Activated CD4-positive, alpha-beta T cell treated with anti-CD3 and anti-CD28 coated beads, Interleukin-2, amount 50 U/mL, for 1 hour (primary cell): ENCODE measurements at places on chromosomes 3 and 15.

- DNase-seq, result peak; percentile 39
Observed at GRCh38 chr15:74383695-74384565, 16.5 kb upstream of the CYP11A1 start.

GRCh38 chr3:178385280-178385952 is 150.8 kb upstream of the KCNMB2 start:
- peak; percentile 2 for DNase-seq

GRCh38 chr3:81303321-81303720 is 458.1 kb downstream of the GBE1 start:
- no peak for DNase-seq

DNA sequence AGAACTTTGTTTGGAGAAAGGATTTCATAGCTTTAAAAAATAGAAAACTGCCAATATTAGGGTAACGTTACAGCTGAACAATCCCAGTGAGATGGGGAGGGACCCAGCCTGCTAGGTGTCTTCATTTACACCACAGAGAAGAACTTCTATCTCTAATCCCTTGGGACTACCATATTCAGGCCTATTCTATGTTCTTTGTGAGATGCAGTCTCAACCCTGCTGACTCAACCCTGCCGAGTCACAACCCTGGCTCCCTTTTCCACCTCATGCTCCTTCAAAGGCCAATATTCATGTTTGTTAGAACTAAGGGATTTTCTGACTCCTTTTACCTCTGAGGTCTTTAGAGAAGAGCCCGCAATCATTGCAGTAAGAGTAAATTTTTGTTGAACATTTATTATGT is 350.5 kb downstream of the EPHB1 start:
- no peak for DNase-seq

GRCh38 chr15:33679061-33679460 is 289.2 kb upstream of the CHRM5 start:
- no peak for DNase-seq

DNA sequence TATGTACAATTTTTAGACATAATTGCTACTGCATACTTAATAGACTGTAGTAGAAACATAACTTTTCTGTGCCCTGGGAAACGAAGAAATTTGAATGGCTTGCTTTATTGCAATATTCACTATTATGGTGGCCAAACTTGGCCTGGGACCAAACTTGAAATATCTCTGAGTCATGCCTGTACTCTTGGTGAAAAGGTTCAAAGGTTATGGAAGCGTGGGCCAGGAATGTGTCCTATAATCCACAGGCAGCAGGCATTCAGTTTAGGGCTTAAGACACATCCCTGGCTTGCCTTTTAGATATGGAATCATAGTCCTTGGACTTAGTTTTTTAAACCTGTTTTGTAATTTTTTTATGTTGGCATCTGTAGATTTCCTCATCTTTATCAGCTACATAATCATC is 124.3 kb downstream of the LRIG1 start:
- no peak for DNase-seq

GRCh38 chr3:126522363-126522788 is 1.6 kb upstream of the CHST13 start:
- DNase-seq, result peak; percentile 32

- DNase-seq, result no peak
Observed at GRCh38 chr3:173037840-173038483, 103.1 kb downstream of the SPATA16 start.

DNA sequence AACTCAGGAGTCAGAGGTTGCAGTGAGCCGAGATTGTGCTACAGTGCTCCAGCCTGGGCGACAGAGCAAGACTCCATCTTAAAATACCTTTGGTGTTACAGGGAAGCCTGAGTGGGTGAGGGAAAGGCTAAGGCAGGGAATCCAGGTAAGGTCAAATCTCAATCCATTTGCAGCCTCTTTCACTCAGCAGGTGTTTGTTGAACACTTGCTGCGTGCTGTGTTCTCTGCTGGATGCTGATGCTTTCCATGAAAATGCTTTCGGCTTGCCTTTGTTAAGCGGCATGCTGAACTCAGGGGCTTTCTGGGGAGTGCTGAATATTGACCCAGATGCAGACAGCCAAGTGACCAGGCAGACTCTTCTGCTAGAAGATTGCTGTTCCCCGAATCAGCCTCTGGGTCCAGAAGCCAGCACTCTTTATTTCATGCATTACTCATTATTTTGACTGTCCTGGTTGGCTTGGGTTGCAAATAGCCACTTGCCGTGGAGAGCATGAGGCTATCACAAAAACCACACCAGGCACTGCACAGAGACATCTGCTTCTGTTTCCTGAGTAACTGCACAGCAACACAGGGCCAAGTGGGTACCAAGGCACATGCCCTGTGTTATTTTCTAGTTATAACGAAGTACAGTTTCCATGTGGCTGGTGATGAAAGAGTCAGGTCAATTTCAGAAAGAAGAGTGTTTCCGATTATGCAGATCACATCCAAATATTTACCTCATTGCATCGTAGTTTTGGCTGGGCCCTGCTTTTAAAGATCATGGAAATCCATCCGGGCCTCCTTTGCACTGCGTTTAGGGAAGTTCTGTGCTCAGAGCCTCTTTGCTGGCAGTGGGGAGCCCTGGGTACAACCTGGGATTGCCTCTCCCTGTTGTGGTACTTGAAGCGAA is 88.6 kb downstream of the THSD4 start:
- DNase-seq, result no peak

DNA sequence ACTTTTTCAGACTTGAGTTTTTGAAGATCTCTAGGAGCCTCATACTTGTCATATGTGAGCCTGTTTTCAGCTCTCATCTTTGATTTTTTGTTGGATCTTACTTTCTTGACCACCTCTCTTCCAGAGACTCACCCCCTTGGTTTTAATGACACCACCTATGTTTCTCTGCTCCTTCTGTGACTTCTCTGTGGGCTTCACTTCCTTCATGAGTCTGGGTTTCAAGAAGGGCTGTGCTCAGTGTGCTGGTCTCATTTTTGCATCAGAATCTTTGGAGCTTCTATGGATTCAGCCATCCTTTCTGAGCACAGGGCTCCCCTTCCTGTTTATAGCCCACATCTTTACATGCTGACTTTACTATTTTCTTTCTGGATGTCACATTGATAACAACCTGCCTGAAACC is 17.7 kb downstream of the PPM1L start:
- no peak for DNase-seq

GRCh38 chr3:184016811-184017671 is 643 bp downstream of the ABCC5 start:
- peak; percentile 22 for DNase-seq

DNA sequence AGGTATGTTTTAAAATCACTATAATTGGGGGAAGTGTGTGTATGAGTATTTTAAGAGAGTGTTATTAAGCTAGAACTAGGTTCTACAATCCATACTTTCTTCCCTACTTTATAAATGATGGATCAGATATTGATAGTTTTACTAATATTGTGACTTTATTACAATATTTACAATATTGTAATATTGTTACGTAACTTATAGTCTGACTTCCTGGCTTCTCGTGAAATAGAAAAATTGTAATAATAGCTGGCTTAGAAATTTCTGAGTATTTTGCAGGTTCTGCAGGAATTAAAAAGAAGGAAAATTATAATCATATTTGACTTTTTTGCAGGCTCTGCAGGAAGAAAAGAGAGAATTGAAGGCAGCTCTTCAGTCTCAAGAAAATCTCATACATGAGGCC is 60.0 kb downstream of the CEP63 start:
- no peak for DNase-seq

- DNase-seq, result no peak
Observed at GRCh38 chr3:123833398-123833785, 50.7 kb downstream of the MYLK start.
